ENCODE measurements at places on chromosomes 12 and 14. TPM values are rescaled to one million over a fixed set of nuclear protein-coding genes. Genes with fewer than 3 reads are reported as not detected.

TSHR gene
- not detected for total RNA-seq

DNA sequence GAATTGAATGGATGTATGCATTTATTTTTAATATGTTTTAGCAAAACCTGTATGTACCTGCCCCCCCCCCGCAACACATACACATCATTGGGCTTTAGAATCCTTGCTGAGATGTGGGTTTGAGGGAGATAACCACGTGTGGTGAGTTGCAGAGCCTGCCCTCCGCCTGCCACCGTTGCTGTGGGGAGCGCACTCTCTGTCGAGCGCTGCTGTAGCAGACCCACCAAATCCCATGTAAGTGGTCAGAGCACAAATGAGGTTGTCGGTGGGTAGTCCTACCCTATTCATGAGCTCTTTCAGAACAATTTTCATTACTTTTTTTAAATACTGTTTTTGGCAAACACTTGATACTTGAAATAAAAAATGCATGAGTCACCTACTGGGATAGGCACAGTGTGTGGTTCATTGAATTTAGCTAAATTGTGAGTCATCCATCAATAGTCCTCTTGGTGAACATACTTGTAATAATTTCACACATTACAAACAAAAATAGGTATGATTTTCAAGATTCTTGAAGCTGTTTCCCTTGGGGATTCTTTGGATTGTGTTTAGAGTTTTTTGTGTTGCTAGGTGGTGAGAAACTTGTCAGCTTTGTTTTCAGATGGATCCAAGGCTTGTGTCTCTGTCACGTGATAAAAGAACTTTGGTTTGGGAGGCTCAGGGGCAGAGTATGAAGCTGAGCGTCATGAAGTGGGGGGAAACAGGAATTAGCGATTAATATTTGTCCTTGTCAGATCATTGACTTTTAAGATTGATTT lies 107.6 kb downstream of the PTCSC3 start:
- DNase-seq = no peak

ADAMTS20 gene
- not detected for total RNA-seq

DNA sequence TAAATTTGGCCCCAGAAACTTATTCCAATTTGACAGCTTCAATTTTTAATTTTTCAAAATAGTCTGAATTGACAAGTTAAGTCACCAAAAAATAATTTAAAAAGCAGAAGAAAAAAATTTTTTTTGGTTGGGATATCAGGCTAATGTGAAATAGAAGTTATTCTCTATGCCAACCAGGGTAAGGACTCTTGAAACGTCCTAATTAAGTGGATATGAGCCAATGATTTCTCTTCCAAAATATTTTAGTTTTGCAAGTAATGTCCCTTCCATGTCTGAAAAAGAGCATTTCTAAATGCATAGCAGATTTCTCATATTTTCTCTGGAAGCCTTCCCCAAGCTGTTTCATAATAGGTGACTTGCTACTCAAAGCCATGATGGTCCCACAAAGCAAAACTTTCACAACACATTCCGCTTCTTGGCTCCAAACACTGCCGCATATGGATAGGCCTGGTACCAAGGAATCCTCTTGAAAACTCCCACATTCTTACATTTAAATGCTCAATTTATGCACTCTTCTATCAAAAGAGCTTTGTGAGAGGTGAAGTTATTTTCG lies 65.1 kb downstream of the SIX6 start:
- no peak for DNase-seq

DNA sequence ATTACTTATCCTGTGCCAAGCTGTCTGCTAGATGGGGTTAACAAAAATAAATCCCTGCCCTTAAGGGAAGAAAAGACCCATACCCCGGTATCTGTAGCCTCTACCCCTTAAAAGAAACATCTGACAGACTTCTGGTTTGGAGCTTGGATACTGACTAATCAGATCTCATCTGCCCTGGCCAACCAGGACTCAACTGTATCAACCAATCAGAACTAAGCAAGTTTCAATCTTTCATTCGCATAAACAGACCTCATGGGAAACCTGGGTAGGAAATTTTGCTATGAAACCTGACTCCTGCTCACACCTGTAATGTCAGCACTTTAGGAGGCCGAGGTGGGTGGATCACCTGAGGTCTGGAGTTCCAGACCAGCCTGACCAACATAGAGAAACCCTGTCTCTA lies 26.4 kb upstream of the PRMT8 start:
- DNase-seq = no peak

- no peak for DNase-seq
Observed at GRCh38 chr14:51431741-51432140, 191.7 kb downstream of the TMX1 start.

DNA sequence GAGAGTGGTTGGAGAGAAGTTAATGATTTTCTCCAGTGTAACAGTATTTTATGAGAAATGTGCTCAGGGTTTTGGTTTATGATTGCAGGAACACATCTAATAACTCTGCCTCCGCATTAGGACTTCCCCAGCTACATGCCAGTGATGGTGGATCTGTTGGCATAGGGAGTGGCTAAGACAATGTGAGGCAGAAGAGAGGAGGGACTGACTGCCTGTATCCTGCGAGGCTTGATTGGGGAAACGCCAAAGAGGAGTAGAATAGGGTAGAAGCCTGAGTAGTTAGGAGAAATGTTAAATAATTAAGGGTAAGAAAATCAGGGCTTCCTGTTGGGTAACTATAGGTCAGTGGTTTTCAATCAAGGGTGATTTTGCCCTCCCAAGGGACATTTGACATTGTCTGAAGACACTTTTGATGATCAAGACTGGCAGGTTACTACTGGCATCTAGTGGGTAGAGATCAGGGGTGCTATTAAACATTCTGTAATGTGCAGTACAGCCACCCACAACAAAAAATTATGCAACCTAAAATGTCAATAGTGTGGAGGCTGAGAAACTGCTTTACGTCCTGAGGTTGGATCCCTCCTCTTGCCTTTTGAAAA lies 12.8 kb downstream of the TDG start:
- DNase-seq = no peak

GRCh38 chr14:65263177-65263788 lies 149.2 kb upstream of the FUT8 start:
- DNase-seq = no peak

DACT1 gene
- 46.0 TPM for total RNA-seq

DNA sequence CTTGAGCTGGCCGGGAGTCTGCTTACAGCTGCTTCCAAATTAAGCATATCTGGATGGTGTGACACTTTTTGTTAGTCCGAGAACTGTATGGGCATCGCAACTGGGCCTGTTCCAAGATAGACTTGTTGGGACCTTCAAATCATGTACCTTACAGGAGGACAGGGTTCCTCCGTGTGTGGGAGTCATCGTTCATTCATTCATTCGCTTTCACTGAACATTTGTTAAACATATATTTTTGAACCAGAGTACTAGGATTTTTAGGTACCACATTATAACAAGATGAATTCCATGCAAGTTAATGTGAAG lies 387 bp upstream of the IPO8 start:
- no peak for DNase-seq

GRCh38 chr12:76096079-76096646 lies 11.7 kb upstream of the NAP1L1 start:
- DNase-seq = no peak

DNA sequence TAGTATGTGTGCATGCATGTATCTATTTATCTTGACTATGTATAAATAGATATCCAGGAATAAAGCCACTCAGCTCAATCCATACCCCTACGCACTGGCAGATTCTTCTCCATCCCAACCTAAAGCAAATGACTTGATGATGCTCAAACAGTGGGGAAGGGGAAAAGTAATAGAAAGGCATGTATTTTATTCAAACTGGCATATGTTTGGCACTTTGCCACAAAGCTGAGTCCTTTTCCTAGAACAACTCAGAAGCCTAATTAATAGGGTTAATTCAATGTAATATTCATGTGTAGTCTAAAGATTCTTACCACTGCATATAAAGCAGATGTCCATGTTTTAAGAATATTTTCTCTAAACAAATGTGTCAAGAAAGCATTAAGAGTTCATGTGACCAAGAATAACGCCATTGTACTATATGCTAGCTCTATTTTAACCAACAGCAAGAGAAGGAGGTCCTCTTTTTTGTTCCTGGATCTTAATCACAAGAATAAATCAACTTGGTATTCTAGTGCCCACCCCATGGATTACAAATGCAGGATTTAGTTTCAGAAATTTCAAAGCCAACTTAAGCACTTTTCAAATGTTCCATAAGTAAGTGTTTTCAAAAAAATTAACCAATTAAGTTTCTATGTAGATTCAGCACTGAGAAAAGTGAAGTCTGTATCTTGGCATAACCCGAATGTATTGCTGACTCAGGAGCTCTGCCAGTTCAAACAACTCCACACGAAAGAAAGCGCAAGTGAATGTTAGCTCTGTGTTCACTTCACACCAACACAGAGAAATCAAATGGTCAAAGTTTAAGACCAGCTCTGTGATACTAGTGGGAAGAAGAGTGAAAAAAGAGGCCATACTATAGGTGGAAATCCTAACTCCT lies 233.6 kb downstream of the MED13L start:
- DNase-seq = no peak

DNAJC22 gene
- not detected for total RNA-seq

GRCh38 chr12:93699271-93700145 lies 22.3 kb downstream of the CRADD start:
- DNase-seq = no peak

DNA sequence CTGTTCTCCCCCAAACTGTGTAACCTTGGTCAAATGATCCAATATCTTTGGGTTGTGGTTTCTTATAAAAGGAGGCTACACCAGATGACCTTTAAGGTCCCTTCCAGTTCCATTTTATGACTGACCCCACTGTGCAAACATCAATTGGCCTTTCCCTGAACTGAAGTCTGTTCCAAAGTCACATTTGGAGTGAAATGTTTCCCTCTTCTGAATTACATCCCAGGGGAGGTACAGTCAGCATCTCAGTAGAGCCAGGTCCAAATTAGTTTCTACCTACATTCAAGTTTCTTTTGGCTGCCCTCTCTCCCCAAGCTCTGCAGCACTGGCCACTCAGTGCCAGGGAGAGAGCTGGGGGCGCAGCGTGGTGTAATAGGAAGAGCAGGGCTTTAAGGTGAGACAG lies 34.4 kb downstream of the LIMA1 start:
- peak; percentile 70 for DNase-seq

- DNase-seq = no peak
Observed at GRCh38 chr12:30797689-30798088, 42.9 kb upstream of the CAPRIN2 start.

- no peak for DNase-seq
Observed at GRCh38 chr12:97764700-97765099, 302.1 kb downstream of the RMST start.

GRCh38 chr14:95185767-95186392 lies 28.6 kb upstream of the DICER1 start:
- DNase-seq = no peak

EFS gene
- 38.1 TPM for total RNA-seq

HRK gene
- not detected for total RNA-seq

DNA sequence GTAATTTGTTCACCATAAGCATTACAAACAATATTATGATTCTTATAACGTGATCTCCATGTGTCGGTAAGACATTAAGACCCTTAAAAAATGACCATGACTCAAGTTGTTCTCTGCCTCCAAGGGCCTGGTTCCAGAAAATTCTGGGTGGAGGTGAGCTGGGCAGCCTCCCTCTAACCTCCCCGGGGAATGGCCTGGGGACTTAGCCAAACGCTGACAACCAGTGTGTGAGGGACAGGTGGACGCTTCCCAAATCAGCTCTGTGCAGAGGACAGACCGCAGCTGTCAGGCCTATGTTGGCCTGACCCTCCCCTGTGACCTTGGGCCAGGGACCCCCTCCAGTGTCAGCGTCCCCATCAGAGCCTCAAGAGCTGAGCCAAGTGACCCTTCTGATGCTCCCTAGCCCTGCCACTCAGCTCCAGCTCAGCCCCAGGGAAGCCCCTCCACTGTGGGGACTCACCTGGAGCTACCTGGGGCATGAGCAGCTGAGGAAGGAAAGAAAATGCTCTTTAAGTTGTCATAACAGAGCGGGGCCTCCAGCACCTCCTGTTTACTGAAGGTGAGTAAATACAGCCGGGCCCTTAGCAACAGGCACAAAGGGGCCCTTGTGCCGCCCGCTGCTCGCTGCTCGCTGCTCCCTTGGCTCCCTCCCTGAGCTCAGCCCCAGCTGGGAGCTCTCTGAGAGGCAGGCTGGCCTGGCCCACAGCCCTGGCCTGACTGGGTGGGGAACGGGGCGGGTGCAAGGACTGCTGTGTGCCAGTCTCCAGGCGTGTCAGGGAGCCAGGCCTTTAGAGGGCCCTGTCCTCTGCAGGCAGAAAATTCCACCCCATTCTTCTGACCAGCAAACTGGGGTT lies 116.6 kb downstream of the CALM1 start:
- peak; percentile 78 for DNase-seq

ZNF385A gene
- total RNA-seq = 53.2 TPM

DNA sequence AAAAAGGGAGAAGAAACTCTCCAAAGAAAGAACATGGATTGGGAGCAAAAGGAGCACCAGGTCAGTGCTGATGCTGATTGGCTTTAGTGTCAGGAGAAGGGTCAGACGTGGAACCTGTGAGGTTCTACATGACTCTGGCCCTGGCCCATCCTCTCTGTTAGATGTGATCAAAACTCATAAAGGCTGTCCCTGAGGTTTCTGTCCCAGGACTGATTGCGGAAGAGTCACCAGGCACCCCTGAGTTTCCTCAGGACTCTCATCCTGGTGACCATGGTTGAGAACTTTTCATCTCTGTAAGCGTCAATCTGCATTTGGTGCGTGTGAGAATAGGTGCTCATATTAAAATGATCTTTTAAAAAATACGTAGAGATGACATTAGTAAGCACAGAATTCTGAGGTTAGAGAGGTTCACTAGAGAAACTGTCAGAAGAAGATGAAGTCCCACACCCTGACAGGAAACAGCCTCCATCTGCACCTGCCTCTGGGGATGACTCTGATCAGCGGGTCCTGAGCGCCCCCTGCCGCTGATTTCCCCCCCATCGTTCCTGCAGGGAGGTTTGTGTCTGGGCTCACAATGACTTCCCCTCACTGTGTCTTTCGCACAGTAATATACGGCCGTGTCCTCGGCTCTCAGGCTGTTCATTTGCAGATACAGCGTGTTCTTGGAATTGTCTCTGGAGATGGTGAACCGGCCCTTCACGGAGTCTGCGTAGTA lies 741.8 kb downstream of the TMEM121 start:
- DNase-seq = peak; percentile 68

DNA sequence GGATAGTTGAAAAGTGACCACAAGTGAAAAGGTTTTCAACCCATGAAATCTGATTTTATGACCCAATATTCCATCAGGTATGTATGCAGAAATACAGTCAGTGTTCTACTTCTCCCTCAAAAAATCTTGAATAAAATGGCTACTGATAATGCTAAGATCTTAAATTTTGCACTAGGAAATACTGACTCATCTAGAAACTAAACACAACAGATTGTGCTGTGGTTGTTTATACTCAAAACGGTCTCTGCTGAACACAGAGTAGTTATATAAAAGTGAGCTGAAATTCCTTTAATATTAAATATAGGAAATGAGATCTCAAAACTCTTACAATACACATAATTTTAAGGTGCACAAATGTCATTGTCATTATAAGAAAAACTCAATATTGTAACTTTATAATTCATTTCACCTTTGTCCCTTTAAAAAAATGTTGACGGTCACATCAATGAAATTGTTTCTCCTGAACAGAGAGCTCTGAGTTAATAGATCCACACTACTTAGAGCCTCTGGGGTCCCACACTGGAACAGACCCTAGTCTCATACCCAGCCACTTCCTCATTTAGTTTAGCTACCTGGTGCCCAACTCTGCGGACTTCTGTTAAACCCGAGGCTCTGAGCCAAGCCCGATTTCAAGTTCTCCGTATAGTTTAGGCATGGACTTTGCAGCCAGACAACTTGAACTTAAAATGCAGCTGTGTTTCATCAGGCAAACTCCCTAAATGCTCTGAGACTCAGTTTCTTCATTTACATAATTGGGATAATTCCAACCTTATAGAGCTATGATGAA lies 9.3 kb downstream of the COCH start:
- no peak for DNase-seq

SYNDIG1L gene
- not detected for total RNA-seq

GRCh38 chr14:94617366-94617941 lies 5.3 kb downstream of the SERPINA3 start:
- DNase-seq = no peak
